Choroid plexus epithelial cell (primary cell): ENCODE measurements at places on chromosomes 12 and 14.

DNA sequence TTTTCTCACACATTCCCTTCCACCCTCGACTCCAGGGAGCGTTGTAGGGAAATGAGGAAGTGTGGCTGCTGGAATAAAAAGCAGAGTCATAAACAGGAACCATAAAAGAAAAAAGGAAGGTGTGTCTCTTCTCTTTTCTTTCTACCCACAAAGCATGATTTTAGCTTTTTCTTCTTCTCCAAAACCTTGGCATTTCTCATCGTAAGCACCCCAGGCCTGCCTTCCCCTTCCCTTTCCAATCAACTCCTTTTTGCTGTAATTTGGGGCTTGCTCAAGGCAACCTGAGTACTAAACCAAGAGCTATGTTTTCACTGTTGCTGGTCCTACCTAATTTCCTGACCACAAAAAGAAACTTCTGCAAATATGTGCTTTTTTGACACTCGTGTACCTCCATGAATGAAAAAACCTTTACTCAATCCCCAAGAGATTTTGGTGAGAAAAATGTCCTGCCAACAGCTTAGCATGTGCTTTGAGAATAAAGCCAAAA lies 9.2 kb downstream of the PLBD1 start:
- DNase-seq = no peak

- no peak for DNase-seq
Observed at GRCh38 chr12:1917172-1918070, 1.0 kb downstream of the CACNA2D4 start.

DNA sequence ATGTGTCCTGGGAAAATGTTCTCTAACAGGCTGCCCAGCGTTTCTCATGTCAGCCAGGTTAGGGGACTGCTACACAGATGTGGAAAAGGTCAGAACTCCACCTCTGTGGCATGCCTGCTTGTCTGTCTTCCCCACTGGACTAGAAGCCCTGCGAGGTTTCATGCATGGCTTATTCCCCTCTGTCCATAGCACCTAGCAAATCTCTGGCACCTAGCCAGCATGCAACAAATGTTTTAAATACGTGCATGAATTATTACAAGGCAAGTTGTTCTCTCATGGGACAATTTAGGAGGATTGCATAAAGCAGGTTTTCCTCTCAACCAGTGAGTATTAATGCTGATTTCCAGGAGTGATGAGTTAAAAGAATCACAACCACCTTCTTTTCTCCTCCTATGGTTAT lies 21.4 kb upstream of the KCNK13 start:
- DNase-seq = no peak

DNA sequence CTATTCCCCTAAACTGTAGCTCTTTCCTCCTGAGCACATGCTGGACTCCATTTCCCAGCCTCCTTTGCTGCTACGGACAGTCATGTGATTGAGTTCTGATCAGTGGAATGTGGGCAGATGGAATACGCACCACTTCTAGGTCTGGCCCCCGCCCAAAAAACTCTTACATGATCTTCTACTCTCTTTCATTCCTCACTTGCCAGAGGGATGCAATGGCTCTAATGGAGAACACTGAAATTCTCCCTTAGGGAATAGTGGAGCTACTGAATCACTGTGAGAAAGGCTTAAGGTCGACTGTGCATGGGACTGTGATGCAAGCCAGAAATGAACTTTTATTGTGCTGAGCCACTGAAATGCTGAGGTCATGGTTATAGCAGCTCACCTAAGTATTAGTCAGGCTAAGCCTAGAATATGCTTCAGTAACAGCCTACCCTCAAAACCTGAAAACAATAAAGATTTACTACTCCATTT lies 13.0 kb upstream of the TMED2 start:
- peak; percentile 93 for DNase-seq

GRCh38 chr12:77979597-77980250 lies 149.0 kb downstream of the NAV3 start:
- no peak for DNase-seq

DNA sequence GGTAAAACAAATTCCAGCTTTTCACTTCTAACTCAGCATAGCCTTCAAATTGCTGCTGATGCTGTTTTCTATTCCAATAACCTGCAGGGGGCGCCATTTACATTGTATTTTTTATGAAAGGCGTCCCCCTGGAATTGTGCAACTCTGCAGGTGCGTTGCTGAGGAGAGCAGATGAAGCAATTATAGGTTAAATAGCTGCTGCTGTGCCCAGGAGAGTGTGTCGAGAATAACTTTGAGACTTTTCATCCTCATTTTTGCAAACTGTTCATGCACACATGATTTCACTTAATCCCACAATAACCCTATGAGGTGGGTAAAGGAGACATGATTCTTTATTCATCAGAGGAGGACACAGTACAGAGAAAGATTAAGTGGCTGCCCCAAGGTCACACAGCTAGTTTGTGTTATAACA lies 75.7 kb downstream of the MYRFL start:
- DNase-seq = peak; percentile 79

DNA sequence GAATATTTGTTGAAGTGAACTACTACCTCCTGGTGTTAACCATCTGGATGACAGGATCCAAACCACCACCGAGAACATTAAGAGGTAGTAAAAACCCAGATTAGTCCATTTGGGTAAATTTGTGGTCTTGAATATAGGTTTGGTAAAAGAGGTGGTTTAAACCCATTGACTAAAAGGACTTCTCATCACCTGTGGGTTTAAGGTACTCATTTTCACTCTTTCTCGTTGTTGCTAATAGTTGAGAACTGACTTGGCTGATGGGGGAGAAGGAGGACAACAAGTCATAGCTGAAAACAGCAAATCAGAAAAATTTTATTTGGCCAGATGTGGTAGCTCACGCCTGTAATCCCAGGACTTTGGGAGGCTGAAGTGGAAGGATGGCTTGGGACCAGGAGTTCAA lies 59.2 kb downstream of the ACADS start:
- DNase-seq = no peak

DNA sequence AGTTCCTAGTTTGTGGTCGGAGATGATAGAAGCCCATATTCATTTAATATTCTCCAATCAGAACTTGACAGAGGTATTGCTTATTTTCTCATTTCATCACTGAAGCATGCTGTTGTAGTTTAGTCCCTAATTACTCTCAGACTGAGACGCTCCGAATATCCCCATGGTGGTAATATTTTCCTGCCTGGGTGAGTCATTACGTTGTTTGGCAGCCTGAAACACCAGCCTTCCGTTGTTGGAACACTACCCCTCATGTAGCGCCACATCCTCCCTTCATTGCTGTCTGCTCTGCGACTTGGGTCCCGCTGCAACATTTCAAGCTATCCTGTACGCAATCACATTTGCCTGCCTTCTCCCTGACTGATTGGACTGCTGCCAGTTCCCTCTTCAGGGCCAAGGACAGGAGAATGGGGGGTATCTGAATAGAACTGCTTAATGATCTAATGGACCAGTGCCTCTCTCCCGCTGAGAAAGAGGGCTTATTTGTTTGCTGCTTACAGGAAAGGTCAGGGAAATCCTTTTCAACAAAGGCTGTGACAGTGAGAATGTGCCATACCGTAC lies 369.1 kb downstream of the NPAS3 start:
- DNase-seq = peak; percentile 9

GRCh38 chr14:73058922-73059673 lies 764 bp downstream of the RBM25 start:
- peak; percentile 38 for DNase-seq

DNA sequence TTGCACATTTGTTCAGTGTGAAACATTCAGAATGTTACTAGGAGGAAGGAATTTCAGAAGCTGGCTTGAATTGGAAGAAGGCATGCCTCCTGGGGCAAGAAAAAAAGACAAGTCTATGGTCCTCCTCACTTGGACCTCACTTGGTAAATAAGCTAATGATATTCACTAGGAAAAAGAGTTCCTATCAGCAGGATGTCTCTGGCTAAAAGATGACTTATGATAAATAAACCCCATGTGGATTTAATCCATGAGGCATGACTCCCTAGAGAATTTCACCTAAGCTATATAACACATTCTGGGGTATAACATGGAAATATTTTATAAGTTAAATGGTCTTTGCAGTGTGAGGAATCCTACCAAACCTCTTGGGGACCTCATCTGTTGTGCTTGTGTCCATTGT lies 199.9 kb downstream of the LRIG3 start:
- no peak for DNase-seq

DNA sequence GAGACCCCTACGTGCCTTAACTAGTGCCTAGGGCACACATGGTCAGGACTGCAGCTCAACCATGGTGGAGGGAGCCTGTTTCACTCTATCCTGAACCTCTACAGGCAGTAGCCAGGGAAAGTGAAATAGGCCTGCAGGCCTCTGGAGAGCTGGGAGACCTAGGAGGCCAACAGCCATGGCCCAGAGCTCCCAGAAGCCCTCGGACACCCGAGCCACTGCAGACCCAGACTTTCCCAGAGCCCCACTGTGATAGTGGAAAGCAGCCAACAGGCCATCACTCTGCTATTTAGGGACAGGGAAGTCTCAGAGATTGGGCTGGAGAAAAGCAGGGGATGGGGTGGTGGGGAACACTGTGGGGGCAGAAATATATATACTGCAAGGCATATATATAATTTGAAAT lies 56.5 kb upstream of the ZFP36L1 start:
- DNase-seq = no peak

- no peak for DNase-seq
Observed at GRCh38 chr12:47817272-47818006, 2.3 kb downstream of the HDAC7 start.
